HAP-1 (cell line): ENCODE measurements at places on chromosomes 16 and 17.
A peak's percentile ranks its signal among the peaks of the same experiment; 100 is the strongest.

- DNase-seq = peak; percentile 21
Observed at GRCh38 chr16:84555418-84556196, 51.1 kb upstream of the MEAK7 start.

- no peak for DNase-seq
Observed at GRCh38 chr16:1903220-1903574, 15.0 kb downstream of the HS3ST6 start.

- DNase-seq = no peak
Observed at GRCh38 chr17:82384051-82384729, 12.6 kb downstream of the UTS2R start.

DNA sequence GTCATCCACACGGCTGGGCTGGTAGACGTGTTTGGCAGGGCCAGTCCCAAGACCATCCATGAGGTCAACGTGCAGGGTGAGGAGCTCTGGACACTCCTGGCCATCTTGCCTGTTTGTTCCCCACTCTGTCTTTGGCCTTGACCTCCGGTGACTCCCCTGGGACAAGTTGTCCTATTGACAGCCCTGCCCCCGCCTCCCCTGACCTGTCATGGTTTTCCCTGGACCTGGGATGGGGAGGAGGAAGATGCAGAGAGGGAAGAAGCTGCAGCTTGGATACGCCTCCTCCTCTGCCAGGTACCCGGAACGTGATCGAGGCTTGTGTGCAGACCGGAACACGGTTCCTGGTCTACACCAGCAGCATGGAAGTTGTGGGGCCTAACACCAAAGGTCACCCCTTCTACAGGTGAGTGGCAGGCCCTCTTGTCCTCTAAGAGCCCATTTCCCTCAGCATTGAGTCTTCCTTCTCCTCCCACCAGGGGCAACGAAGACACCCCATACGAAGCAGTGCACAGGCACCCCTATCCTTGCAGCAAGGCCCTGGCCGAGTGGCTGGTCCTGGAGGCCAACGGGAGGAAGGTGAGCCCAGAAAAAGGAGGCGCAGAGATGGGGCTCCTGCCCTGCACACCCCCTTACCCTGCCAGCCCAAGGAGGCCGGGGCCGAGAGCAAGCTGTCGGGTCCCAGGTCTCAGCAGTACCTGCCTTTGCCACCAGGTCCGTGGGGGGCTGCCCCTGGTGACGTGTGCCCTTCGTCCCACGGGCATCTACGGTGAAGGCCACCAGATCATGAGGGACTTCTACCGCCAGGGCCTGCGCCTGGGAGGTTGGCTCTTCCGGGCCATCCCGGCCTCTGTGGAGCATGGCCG is 1.4 kb downstream of the HSD3B7 start:
- no peak for DNase-seq

DNA sequence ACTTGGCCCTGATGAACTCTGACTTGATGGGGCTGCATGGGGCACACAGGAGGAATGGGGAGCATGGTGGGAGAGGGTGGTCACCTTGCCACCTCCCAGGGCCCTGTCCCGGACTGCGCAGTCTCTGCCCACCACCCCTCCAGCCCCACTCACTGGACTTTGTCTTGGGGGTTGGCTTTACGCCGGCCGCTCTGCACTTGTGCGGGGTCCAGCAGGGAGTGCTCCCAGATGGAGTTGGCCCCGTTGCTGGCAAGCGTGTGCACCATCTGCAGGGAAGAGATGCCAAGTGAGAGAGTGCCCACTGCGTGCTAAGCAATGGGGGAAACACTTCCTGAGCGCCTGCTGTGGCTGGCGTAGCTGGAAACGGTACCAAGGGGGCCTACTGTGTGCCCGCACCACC is 6.7 kb downstream of the GIT1 start:
- DNase-seq = no peak

DNA sequence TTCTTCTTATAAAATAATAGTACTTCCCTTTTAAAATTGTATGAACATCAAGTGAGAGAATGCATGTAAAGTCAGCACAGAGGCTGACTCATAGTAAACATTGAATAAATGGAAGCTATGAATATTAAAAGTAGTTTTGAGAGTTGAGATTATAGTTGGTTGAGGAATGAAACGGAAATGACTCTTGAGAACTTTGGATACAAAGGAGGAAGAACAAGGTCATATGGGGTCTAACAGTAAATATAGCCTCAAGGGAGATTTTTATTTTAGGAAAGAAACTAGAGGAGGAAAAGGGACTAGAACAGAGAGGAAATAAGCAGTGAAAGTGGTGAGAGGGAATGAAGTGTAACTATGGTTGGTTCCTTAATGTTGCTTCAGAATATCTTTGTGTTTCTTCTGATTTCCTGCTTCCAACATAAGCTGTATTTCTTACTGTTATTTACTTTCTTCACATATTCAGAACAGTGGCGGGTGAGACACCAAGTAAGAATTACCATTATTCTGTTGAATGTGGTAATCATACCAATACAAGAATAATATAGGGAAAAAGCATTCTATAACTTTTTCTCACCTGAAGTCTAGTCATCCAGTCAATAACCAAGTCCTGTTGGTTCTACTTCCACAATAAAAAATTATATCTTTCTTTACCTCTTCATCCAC is 165.1 kb downstream of the CHD9 start:
- DNase-seq = no peak

GRCh38 chr17:50785946-50786570 is 18.7 kb upstream of the ANKRD40CL start:
- DNase-seq = no peak

DNA sequence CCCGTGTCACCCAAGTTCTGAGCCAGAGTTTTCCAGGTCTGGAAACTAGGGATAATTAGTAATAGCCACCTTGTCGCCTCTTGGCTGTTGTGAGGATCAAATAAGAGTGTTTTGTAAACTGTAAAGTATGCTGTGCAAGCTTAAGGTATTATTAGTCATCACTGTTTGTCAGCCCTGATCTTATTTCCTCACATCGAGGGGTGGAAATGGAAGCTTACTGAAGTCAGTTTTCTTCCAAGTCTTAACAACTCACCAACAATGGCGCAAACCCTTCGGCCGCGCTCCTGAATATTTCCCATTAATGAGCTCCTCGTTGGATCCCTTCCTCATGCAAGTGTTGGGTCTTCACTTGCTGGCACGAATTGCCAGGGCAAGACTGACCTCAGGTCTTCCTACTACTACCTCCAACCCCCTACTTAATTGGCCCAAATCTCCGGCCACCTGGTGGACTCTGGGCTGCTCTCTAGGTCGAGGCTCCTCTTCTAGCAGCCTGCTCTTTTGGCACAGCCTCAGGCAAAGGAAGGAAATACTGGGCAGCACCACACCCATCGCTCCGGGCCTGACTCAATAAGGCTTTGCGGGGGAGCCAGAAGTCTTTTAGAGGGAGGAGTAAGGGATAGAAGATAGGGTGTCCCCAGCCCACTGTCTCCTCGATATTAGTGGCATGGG is 885 bp upstream of the SLC35B1 start:
- no peak for DNase-seq

DNA sequence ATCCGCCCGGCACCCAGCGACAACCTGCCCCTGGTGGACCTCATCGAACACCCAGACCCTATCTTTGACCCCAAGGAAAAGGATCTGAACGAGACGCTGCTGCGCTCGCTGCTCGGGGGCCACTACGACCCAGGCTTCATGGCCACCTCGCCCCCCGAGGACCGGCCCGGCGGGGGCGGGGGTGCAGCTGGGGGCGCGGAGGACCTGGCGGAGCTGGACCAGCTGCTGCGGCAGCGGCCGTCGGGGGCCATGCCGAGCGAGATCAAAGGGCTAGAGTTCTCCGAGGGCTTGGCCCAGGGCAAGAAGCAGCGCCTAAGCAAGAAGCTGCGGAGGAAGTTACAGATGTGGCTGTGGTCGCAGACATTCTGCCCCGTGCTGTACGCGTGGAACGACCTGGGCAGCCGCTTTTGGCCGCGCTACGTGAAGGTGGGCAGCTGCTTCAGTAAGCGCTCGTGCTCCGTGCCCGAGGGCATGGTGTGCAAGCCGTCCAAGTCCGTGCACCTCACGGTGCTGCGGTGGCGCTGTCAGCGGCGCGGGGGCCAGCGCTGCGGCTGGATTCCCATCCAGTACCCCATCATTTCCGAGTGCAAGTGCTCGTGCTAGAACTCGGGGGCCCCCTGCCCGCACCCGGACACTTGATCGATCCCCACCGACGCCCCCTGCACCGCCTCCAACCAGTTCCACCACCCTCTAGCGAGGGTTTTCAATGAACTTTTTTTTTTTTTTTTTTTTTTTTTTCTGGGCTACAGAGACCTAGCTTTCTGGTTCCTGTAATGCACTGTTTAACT is 1.0 kb downstream of the NOG start:
- DNase-seq = peak; percentile 58

DNA sequence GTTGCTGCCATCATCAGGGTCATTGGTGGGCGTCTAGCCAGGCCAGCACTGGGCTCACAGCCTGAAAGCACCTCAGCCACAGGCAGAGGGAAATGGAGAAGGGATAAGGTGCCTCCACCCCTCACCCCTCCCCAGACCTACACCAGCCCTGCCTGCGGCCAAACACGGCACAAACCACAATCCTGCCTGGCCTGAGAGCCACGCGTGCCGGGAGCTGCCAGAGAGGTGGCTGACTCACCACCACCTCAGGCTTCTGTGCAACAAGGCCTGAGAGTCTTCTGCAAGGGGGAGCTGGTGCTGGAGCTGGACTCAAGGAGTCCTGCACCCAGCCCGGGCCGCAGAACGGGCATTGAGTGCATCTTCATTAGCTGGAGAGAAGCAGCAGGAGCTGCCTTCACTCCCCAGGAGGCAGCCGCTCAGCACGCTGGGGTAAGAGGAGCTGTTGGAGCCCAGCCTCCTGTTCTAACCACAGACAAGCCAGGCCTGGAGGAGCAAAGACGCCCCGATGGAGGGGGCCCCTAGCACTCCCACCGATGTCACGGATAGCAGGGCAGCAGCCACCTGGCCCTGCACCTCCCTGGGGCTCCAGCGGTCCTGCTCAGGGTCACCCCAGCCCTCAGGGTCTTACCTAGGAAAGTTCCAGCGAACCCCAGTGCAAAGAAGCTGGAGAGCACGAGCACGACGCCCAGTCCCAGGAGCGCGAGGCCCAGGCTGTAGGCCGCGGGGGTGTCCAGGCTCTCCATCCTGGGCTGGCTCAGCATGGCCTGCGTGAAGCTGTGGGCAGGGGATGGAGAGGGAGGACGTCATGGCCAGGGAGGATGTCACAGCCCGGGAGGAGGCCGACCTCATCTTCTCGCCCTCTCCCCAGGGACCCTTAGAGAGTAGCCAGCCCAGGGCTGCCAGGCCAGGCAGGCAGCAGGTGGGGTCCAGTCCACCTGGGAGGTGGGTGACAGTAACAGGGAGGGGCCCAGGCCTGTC is 16.0 kb upstream of the RASD1 start:
- DNase-seq = no peak

- DNase-seq = no peak
Observed at GRCh38 chr16:48059936-48060335, 95.9 kb downstream of the ABCC12 start.

GRCh38 chr17:31452101-31452500 is 60.6 kb downstream of the RAB11FIP4 start:
- no peak for DNase-seq

DNA sequence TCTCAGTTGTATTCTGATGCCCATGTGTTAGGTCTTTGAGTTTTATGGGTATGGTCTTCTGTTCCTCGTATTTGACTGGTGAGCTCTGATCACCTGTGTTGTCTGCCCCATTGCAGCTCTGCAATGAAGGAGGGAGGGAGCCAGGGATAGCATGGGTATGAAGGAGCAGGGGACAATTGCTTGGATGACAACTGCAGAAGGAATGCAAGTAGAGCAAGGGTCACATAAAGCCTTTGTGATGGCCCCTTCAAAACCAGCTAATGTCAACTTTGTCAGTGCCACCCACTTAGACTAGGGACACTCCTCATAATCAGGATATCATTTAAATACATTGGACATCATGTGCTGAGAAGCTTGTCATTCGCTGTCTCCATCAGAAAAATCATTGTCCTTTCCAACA is 152.7 kb upstream of the MAF start:
- no peak for DNase-seq

- DNase-seq = no peak
Observed at GRCh38 chr17:57107498-57108101, 22.6 kb downstream of the AKAP1 start.

GRCh38 chr17:6592173-6592572 is 35.8 kb upstream of the PITPNM3 start:
- no peak for DNase-seq

DNA sequence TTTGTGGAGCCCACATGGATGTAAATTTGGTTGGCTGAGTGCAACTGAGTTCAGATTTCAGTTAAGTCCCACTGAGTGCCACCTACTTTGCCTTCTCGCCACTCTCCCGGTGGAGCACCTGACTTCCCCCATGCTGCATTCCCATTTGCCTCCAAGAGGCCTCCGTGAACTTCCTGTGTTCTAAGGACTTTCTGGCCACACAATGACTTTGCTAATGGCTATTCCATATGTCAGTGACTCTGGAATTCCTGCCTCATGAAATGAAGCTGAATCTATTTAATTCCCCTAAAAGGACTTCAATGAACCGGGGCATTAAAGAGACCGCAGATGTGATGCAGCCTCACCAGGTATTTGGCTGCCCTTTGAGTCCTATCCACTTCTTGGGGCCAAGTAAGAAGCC is 29.9 kb downstream of the ABCC12 start:
- DNase-seq = no peak

DNA sequence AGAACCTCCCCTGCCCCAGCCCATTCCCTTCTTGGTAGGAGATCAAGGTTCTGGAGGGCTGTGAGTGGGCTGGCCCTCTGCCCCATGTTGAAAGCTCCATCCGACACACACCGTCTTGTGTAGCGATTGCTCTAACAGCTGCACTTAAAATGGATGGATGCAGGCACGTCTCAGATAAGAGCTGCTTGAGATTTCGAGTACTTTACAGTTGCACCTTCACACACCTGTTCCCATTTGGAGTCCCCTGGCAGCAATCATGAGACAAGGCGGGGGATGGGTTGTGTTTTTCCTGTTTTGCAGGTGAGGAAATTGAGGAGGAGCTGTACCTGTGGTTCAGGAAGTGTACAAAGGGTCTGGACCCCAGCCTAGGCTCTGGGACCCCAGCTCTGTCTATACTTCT is 25.6 kb upstream of the TAC4 start:
- no peak for DNase-seq

GRCh38 chr17:59423137-59423724 is 91.8 kb downstream of the YPEL2 start:
- DNase-seq = no peak

- peak; percentile 51 for DNase-seq
Observed at GRCh38 chr16:1707193-1707790, 1.3 kb downstream of the MAPK8IP3 start.

DNA sequence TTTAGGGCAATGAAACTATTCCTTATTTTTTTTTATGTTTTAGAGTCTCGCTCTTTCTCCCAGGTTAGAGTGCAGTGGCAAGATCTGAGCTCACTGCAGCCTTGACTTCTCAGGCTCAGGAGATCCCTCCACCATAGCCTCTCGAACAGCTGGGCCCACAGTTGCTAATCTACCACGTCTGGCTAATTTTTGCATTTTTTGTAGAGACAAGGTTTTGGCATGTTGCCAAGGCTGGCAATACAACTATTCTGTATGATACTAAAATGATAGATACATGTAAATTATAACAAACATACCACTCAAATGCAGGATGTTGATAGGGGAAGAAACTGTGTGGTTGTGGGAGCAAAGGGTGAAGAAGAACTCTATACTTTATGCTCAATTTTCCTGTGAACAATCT is 401.3 kb downstream of the ZFHX3 start:
- no peak for DNase-seq
